ENCODE measurements at places on chromosomes 5 and 9. TPM values are rescaled to one million over a fixed set of nuclear protein-coding genes. Genes with fewer than 3 reads are reported as not detected.

DNA sequence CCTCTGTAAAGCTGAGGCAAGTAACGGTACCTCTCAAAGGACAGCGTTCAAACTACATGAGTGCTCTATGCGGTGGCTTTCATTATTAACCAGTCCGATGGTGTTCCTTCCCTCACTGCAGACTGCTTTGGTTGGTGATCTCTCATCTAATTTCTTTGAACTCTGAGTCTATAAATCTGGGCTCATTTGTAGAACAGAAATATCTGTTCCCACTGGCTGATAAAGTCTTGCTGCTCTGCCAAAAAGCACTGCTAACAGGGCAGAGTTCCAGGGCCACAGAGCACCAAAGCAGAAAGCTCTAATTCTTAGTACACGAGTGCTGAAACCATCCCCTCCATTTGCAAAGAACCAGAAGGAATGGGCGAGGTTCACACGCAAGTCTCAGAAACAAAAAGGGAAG is 81.9 kb downstream of the MED27 start:
- DNase-seq: no peak

- DNase-seq: no peak
Measured at GRCh38 chr9:120555839-120556238, 24.1 kb downstream of the CDK5RAP2 start.

Gene NINJ1
- total RNA-seq: 30.6 TPM

- DNase-seq: no peak
Measured at GRCh38 chr9:91958174-91958573, 8.1 kb upstream of the ROR2 start.

- no peak for DNase-seq
Measured at GRCh38 chr9:124260769-124261603, 3.2 kb downstream of the NEK6 start.

GRCh38 chr9:35675732-35676392 is 2.1 kb downstream of the CA9 start:
- DNase-seq: peak; percentile 82

DNA sequence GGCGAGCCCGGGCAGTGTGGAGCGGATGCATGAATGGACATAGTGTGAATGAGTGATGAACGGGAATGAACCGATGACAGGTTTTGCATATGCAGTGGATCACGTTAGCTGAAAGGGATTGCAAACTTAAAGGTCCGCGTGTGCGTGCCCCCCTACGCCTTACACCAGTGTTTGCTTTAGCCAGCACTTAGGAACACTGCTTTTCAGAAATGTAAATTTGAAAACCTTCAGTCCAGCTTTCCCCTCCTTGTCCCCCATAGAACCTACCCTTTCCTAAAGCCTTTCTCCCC is 692 bp downstream of the PSAT1 start:
- DNase-seq: no peak

Gene ADRB2
- 2.1 TPM for total RNA-seq

DNA sequence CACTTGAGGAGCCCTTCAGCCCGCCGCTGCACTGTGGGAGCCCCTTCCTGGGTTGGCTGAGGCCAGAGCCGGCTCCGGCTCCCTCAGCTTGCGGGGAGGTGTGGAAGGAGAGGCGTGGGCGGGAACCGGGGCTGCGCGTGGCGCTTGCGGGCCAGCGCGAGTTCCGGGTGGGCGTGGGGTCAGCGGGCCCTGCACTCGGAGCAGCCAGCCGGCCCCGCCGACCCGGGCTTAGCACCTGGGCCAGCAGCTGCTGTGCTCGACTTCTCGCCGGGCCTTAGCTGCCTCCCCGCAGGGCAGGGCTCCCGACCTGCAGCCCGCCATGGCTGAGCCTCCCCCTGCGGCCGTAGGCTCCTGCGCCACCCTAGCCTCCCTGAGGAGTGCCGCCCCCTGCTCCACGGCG is 6.2 kb upstream of the SHB start:
- DNase-seq: peak; percentile 62

Gene BAAT
- total RNA-seq: not detected

- DNase-seq: peak; percentile 4
Measured at GRCh38 chr9:114319147-114319546, 3.8 kb upstream of the ORM1 start.

- DNase-seq: no peak
Measured at GRCh38 chr9:90890146-90890810, 88.7 kb downstream of the SYK start.

Gene PDE6A
- total RNA-seq: not detected

GRCh38 chr5:117547192-117547591 is 972.6 kb upstream of the SEMA6A start:
- no peak for DNase-seq

Gene GABRP
- 0.29 TPM for total RNA-seq

DNA sequence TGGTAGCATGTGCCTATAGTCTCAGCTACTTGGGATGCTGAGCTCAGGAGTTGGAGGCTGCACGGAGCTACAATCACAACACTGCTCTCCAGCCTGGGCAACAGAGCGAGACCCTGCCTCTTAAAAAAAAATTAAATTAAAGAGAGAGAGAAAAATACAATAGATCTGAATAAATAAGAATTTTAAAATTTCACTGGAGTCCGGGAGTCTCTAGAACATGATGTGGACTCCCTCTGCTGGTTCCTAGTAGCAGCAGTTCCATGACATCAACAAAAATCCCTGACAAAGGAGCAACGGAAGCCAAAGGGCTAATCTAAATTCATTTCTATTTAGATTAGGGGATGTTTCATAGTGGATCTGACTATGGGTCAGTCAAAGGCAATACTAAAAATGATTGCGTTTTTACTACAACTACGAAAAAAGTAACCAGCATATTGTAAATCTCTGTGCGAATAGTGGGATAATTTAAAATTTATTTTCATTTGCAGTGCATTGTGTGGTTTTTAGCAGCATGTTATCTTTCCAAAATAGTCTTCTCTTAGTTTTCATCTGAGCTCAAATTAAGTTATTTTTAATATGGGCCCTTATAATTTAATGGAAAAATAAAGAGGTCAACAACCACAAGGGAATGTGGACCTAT is 6.7 kb downstream of the INIP start:
- DNase-seq: no peak

- no peak for DNase-seq
Measured at GRCh38 chr9:127534931-127535330, 77.1 kb upstream of the STXBP1 start.

DNA sequence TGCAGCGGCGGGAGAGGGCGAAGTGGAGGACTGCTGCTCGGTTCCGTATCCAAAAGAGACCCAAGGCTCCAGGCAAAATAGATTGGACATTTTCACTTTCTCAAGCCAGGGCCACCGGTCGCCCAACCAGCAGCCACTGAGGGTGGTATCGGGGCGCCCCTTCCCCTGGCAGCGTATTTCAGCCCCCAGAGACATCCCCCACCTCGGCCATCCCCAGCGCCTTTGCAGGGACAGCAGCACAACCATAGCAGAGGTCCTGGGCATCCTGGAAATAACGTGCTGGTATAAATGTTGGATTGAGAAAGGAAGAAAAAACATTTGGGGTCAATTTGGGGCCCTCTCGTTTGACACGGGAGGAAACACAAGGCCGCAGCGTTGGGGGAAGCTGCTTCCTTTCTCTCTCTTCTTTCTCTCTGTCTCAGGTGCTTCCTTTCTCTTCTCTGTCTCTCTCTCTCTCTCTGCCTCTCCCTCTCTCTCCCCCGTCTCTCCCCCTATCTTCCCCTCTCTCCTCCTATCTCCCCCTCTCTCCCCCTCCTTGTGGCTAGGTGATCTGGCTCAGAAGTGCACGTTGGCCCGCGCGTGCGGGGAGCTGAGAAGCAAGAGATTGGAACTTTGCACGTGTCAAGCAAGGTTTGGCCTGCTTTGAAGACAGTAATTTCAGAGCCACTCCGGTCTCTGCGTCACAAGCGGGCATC is 624 bp upstream of the RETREG1 start:
- DNase-seq: no peak

DNA sequence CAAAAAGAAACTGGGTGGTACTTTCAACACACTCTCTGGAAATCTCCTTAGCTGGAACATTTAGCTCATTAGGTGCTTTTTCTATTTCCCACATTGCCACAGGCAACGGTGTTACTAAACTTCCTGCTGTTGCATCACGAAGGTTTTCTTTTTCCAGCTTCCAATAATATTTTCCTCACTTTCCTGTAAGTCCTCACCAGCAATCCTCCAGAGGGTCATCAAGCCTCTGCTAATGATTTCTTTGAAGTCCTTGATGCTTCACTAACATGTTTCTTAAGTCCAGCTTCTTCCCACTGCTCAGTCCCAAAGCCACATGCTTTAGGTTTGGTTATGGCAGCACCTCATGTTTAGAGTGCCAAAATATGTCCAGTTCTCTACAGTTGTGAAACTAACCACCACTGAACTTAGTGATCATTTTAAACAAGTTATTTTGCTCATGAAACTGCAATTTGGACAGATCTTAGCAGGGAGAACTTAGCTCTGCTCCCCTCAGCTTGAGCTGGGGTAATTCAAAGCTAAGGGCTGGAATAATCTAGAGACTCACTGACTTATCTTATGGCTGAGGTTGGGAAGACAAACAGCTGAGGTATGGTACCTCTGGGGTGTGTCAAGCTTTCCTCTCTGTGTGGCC is 39.9 kb upstream of the RETREG1 start:
- no peak for DNase-seq

DNA sequence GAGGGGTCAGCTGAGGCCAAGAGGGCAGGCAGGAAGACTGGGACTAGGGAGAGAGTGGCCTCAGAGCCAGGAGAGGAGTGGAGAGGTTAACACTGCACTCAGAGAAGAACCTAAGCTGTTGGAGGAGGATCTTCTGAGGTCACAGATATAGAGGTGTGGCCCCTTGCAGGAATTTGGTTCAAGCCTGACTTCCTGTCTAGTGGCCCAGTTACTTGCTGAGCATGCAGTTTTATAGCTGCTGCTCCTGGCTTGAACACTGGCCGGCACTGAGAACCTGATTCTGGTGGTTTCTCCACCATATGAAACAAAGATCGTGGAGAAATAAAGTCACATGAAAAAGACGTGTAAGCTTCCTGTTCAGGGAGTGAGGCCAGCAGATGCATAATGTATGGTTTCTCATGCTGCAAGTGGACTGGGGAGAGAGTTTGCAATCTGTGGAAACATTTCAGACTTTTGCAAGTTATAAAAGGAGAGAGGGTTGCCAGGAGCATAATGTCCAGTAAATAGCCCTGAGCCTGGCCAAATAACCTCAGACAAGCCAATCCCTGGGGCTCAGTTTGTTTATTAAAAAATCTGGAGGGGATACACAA is 82.6 kb downstream of the GALNT10 start:
- no peak for DNase-seq

- DNase-seq: no peak
Measured at GRCh38 chr5:32092938-32093812, 80.9 kb downstream of the GOLPH3 start.

GRCh38 chr5:119743927-119744326 is 114.6 kb downstream of the FAM170A start:
- DNase-seq: no peak
